ENCODE measurements at places on chromosomes 5 and 9.

GRCh38 chr9:34982361-34982760 is 7.2 kb upstream of the DNAJB5 start:
- DNase-seq: no peak

GRCh38 chr9:132182314-132183091 is 20.6 kb downstream of the NTNG2 start:
- DNase-seq: no peak

GRCh38 chr5:101590384-101590783 is 687.3 kb upstream of the ST8SIA4 start:
- DNase-seq: no peak

GRCh38 chr5:25552871-25553481 is 908.2 kb upstream of the CDH10 start:
- DNase-seq: no peak

DNA sequence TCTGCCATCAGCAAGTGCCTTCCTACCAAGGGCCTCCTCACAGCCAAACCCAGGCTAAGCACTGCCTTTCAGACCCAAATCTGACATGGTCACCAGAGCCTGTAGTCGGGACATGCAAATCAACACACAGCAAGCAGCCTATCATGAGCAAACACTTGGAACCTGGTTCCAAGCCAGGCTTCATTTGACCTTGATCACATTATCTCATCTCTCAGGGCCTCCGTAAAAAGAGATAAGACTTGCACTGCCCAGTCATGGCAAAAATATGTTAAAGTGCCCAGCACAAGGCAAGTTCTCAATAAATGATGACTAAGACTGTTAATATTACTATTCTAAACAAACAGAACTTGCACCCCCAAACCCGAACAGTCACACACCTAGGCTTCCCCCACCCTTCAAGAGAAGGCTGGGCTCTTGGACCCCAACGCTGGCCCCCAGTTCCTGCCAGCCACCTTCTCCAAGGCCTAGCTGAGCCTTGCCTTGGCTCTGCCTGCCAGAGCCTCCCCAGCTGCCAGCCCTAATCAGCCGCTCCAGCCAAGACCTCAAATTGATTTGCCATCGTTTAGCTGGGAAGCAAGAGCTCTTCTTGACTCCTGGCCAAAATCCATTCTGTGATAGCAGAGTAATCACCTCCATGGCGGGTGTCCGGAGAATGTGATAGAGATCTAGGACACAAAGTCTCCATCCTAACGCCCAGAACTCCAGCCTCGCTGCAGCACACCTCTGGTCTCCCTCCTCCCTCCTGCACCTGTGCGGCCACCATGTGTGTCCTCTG is 18.7 kb downstream of the CPLX2 start:
- DNase-seq: peak; percentile 32

GRCh38 chr5:174755106-174755505 is 30.7 kb downstream of the MSX2 start:
- DNase-seq: no peak

GRCh38 chr5:59266410-59266809 is 627.1 kb downstream of the PDE4D start:
- no peak for DNase-seq

GRCh38 chr5:97135868-97136267 is 6.5 kb downstream of the LIX1 start:
- no peak for DNase-seq

DNA sequence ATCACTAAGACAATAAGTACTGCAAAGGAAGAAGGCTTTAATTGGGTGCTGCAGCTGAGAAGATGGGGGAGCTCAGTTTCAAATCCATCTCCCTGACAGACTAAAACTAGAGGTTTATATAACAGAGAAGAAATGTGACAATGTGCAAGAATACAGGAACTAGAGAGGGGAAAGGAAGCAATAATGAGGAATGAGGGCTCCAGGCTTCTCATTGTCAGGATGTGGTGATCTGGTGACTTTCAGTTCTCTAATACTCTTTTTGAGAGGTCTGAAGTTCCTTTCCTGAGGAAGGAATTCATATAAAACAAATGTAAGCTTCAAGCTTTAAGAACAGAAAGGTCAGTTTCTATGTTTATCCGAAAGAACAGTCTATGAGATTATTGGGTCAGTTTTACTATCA is 42.5 kb upstream of the SPATA31E1 start:
- no peak for DNase-seq

DNA sequence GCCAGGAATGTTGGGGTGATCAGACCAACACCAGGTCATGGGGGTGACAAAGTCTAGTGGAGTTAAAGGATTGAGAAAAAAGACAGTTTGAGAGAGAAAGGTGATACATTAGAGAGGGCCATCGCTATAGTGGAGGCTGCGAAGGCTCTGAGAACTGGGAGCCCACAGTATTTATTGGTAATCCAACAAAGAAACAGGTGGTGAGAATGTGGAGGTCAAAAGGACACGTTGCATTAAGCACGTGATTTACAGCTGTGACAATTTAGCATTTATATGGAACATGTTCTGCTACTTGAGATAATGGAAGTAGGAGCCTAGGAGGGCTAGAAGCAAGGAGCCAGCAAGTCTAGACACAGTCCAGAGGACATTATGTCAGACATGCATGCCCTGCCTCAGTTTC is 2086.5 kb upstream of the C9orf72 start:
- no peak for DNase-seq

DNA sequence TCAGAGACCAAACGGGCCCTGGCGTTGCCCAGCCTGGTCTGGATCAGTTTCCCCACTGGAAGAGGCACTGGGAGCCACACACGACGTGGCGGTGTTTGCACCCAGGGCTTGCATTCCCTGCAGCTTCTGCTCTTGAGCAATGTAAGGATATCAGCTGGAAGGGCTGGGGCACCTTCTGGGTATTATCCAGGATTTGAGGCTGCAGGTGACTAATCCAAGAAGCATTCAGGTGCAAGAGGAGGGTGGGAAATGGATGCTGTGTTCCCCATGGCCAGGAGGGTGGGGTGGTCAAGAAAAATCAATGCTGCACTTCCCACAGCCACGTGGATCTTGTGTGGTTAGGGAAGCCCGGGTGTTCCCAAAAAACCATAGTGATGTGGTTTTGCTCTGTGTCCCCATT is 430.9 kb downstream of the IRX2 start:
- no peak for DNase-seq

DNA sequence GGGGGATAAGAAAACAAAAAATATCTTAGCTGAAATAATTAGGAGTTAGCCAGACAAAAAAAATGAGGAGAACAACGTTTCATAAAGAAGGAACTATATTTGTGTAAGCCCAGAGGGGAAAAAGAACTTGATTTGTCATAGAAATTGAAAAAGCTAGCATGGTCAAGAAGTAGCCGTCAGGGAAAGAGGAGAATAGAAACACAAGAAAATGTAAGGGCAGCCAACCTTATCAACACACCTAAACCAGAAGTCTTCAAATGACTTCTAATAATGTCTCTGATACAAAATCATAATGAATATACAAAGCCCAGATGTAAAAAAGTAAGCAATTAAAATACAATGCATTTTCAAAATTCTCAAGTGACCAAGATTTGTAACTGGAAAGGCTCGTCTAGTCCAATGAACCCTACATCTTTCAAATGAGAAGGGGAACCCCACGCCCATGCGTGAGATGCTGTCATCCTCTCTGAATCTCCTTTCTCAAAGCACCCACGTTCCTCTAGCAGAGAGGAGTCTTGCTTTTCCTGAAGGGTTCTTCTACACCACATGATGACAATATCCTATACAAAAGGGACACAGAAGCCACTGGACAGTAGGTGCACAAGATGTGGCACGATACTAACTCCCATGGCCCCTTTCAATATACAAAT is 103.7 kb downstream of the ARL15 start:
- no peak for DNase-seq

- no peak for DNase-seq
Measured at GRCh38 chr5:153979028-153979783, 59.5 kb downstream of the FAM114A2 start.
